ENCODE measurements at places on chromosomes 6 and 20. TPM values are rescaled to one million over a fixed set of nuclear protein-coding genes. Genes with fewer than 3 reads are reported as not detected.
A peak's percentile ranks its signal among the peaks of the same experiment; 100 is the strongest.

ADGRG6 gene
- total RNA-seq: 29.6 TPM

DNA sequence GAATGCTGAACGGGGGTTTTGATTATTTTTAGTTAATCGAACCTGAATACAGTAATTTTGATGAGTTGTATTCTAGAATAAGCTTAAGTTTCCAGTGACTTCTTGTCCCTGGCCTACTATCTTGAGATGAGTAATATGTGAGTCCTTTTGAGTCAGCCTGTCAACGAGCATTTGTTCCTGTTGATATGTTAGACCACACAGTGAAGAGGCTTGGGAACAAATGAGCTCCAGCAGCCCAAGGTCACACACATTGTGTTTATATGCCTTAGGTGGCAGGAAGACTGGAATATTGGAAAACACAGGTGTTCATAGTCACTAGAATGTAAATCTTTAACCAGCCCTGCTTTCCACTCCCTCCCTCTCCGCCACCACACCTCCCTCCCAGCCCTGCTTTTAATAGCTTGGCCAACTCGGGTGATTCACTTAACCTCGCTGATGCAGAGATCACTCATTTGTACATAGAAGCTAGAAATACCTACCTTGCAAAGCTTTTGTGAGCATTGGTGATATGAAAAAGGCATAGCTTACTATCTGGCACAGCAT is 9.1 kb downstream of the SMPDL3A start:
- H3K27ac ChIP-seq: no peak overlapping the region
- no peak for DNase-seq
- no peaks in the 10 kb centered on the region for H3K27me3 ChIP-seq
- no peaks in the 10 kb centered on the region for H3K4me1 ChIP-seq
- no peak overlapping the region for H3K4me3 ChIP-seq
- no peaks in the 10 kb centered on the region for H3K36me3 ChIP-seq

DNA sequence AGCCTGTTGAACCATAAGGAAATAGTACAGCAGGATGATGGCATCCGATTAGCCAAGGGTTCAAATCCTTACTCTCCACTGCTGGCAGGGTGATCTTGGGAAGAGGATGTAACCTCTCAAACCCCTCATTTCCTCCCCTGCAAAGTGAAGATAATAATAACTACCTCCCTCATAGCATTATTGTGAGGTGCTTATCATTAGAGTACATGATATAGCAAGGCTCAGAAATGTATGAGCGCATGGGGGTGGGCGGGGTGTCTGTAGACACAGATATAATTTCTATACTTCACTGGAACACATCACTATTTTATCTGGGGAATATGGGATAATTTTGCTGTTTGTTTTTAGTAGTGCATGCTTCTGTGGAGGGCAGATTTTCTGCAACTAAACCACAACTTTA is 89.8 kb upstream of the LAMP5 start:
- no peaks in the 10 kb centered on the region for H3K36me3 ChIP-seq
- no peak for DNase-seq
- no peaks in the 10 kb centered on the region for H3K4me1 ChIP-seq
- no peak overlapping the region for H3K27ac ChIP-seq
- H3K4me3 ChIP-seq: no peak overlapping the region
- no peaks in the 10 kb centered on the region for H3K27me3 ChIP-seq

ARFGAP1 gene
- total RNA-seq: 24.3 TPM

CLDN20 gene
- not detected for total RNA-seq

TREML2 gene
- total RNA-seq: under 0.01 TPM

DNA sequence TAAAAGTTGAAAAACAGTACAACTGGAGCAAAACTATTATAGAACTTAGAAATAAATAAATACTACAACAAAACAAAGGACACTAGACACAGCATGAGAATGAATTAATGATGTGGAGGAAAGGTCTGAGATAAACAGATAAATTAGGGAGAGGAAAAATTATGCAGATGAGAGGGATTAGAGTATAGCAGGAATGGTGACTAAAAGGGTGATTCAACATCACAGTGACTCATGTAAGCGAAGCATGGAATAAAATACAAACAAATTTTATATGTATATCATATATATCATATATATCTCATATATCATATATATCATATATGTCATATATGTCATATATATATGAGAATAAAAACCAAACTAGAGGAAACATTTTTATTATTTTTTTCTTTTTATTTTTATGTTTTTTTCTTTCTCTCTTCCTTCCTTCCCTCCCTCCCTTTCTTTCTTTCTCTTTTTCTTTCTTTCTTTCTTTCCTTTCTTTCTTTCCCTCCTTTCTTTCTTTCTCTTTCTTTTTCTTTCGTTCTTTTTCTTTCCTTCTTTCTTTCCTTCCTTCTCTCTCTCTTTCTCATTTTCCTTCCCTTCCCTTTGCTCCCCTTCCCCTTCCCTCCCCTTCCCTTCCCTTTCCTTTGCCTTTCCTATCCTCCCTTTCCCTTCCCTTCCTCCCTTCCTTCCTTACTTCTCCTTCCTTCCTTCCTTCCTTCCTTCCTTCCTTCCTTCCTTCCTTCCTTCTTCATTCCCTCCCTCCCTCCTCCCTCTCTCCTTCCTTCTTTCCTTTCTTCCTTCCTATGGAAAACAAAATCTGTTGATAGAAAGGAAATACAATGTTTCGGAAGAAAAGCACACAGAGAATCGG is 1014.6 kb downstream of the GRIK2 start:
- H3K27me3 ChIP-seq: no peaks in the 10 kb centered on the region
- no peak overlapping the region for H3K4me3 ChIP-seq
- H3K27ac ChIP-seq: no peak overlapping the region
- H3K4me1 ChIP-seq: no peaks in the 10 kb centered on the region
- H3K36me3 ChIP-seq: no peaks in the 10 kb centered on the region

DNA sequence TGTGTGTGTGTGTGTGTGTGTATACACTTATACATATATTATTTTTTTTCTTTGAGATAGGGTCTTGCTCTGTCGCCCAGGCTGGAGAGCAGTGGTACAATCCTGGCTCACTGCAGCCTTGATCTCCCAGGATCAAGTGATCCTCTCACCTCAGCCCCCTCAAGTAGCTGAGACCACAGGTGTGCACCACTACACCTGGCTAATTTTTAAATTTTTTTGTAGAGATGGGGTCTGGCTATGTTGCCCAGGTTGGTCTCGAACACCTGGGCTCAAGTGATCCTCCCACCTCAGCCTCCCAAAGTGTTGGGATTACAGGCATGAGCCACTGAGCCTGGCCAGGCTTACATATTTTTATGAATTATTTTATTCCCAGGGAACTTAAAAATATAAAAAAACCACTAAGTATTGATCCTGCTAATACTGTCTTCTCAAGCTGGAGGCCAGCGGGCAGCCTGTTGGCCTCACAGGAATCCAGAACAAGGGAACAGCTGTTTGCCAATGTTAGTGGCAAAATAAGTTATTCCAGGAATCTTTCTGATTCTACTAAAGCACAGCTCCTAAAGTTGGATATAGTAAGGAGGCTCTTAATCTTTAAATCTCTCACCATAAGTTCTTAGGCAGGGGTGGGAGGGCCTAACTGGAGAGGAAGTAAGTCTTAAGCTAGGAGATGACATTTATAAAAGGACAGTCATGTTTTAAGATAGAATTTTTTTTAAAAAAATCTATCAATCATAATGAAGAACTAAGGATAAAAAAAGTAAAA is 135.5 kb upstream of the NUP153 start:
- H3K27me3 ChIP-seq: no peaks in the 10 kb centered on the region
- no peak for DNase-seq
- H3K4me3 ChIP-seq: no peak overlapping the region
- peaks cover under 1% of the 10 kb centered on the region for H3K36me3 ChIP-seq
- no peak overlapping the region for H3K27ac ChIP-seq

- no peaks in the 10 kb centered on the region for H3K36me3 ChIP-seq
- H3K27me3 ChIP-seq: no peaks in the 10 kb centered on the region
- H3K4me3 ChIP-seq: no peak overlapping the region
- DNase-seq: no peak
- no peak overlapping the region for H3K27ac ChIP-seq
These were observed 144.8 kb downstream of the ZNF217 start for GRCh38 chr20:53448875-53449274.

SLC2A10 gene
- total RNA-seq: 19.8 TPM

- no peak for DNase-seq
- H3K36me3 ChIP-seq: no peaks in the 10 kb centered on the region
- H3K4me3 ChIP-seq: no peak overlapping the region
- peaks cover 6% of the 10 kb centered on the region for H3K4me1 ChIP-seq
- H3K27ac ChIP-seq: no peak overlapping the region
These were observed 23.3 kb downstream of the PXT1 start for GRCh38 chr6:36419310-36419709.

- H3K4me3 ChIP-seq: peak overlapping the region; percentile 67
- H3K27ac ChIP-seq: peak overlapping the region; percentile 81
- no peaks in the 10 kb centered on the region for H3K27me3 ChIP-seq
- no peak for DNase-seq
- H3K4me1 ChIP-seq: no peaks in the 10 kb centered on the region
These were observed 87.0 kb downstream of the OR2B2 start for GRCh38 chr6:27825025-27825793.

DNA sequence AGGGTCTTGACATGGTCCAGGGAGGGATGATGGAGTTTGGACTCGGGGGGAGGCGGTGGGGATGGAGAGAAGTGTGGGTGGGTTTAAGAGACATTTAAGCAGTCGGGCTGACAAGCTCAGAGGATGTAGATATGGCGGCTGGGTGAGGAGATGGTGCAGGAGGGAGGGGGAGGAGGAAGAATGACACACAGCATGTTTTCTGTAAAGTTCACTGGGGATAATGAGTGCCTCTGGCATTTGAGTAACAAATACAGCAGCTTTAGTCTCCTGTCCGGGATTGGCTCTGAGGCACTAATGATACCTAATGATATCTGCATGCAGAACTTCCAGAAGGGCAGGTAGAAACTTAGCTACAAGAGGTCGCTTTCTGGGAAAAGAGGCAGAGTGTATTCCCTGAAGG is 107.8 kb downstream of the DHX35 start:
- H3K4me1 ChIP-seq: no peaks in the 10 kb centered on the region
- DNase-seq: no peak
- peaks cover 2% of the 10 kb centered on the region for H3K27me3 ChIP-seq

DNA sequence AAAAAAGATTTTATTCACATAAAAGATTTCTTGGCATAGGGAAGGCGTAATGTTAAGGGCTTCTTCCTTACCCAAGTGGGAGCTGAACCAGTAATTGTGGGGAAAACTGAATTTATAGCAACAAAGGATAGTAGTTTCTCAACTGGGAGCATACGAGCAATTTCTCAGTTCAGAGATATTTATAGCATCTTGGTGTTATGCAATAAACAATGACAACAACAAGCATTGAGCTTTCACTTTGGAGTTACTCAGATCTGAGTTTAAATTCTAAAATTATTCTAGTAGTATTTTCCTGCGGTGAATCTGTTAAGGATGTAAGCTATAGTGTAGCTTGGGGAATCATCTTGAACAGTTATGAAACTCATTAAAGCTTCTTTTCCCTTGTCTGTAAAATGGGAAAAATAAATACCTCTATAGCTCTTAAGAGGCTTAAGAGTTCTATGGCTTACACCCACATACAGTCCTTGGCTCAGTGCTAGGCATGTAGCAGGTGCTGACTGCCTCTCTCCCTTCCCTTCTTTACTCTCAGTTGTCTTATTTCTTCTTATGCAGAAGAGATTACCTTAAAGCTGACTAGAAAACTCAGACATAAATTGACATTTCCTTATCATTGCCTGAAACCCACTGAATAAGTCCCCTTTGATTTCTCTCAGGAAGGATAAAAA is 58.8 kb downstream of the SAMD5 start:
- H3K4me3 ChIP-seq: no peak overlapping the region
- no peaks in the 10 kb centered on the region for H3K27me3 ChIP-seq

DNA sequence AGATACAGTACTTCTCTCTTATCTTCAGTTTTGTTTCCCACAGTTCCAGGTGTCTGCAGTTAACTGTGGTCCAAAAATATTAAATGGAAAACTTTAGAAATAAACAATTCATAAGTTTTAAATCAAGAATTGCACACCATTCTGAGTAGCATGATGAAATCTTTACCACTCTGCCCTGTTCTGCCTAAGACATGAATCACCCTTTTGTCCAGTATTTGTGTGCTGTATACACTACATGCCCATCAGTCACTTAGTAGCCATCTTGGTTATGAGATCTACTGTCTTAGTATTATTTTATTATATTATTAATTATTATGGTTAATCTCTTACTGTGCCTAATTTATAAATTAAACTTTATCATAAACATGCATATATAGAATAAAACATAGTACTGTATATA is 279.0 kb downstream of the OGFRL1 start:
- H3K4me1 ChIP-seq: no peaks in the 10 kb centered on the region
- DNase-seq: no peak
- H3K36me3 ChIP-seq: no peaks in the 10 kb centered on the region
- no peak overlapping the region for H3K27ac ChIP-seq

DNA sequence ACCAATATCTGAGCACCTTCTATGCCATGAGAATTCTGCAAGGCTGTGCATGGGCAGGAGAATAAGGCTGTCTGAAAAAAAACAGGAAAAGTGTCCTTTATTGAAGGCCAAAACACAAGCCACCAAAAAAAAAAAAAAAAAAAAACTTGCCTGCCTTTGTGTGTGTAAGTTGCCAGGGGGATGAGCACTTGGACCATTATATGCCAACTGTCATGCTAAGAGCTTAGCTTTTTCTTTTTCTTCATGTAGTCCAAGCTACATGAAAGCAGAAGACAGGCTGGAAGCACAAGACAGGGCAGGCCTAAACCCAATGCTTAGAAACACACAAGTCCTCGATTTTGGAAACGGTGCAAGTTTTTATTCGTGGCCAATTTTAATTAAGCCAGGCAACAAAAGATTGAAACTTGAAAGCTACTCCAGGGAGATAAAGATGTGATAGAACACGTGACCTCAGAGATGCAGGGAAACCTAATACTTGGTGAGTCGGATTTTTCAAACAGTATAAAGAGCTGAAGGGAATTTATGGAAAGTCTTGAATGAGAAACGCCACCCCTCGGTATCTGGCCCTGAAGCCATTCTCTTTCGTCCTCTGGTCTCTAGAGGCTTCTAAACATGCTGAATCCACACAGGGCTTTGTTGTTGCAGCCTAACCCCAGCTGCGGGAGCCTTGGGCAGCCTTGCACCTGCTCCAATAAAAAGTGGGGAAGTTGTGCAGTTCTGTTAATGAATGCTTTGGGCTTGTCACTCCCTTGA is 8.6 kb downstream of the BMP7 start:
- H3K36me3 ChIP-seq: no peaks in the 10 kb centered on the region
- H3K27ac ChIP-seq: no peak overlapping the region
- H3K4me1 ChIP-seq: no peaks in the 10 kb centered on the region
- DNase-seq: no peak

DNA sequence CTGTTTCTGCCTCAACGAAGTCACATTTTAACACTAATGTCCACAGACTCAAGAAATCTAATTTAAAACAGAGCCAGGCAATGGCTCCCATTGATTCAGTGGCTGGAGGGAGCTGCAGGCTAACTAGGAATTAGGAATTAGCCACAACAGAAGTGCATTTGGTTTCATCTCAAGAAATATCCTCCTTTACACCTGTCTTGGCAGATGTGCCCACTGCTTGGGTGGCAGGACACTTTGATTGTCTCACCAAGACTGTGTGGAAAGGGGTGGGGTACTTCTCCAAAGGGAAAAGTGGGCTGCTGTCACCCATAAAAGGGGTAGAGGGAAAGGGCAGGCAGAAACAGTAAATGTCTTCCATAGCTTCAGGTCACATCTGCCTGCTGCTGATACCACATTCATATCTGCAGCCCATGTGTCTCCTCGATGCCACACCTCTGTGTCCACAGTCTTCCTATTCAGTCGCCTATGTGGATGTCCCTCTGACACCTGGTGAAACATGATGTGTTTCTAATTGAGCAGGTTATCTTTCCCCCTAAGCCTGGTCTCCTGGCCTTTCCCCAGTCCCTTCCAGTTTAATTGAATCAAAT is 10.9 kb upstream of the OSER1 start:
- no peak overlapping the region for H3K4me3 ChIP-seq
- no peaks in the 10 kb centered on the region for H3K36me3 ChIP-seq
- no peak overlapping the region for H3K27ac ChIP-seq
- no peaks in the 10 kb centered on the region for H3K27me3 ChIP-seq
